BJ (cell line): ENCODE measurements at places on chromosomes 1 and 21.
A peak's percentile ranks its signal among the peaks of the same experiment; 100 is the strongest.

- no peak for DNase-seq
Observed at GRCh38 chr1:42952303-42953001, 6.2 kb downstream of the SLC2A1 start.

DNA sequence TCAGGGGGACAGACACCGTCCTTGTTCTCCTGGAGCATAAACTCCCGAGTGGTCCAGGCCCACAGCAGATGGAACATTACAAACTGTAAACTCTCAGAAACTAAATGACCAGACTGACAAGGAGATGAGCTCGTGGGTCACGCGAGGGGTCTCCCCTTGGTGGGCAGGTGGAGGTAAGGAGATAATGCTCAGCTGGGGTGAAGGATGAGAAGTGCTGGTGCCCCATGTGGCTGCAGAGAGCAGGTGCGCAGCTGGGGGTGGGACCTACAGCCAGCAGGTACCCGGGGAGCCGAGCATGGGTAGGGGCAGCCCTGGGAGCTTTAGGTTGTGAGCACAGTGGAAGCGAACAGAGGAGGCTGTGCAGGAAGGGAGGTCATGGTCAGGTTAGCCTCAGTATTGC is 40.1 kb downstream of the AJAP1 start:
- no peak for DNase-seq

GRCh38 chr1:202235003-202235660 is 41.5 kb downstream of the LGR6 start:
- no peak for DNase-seq

DNA sequence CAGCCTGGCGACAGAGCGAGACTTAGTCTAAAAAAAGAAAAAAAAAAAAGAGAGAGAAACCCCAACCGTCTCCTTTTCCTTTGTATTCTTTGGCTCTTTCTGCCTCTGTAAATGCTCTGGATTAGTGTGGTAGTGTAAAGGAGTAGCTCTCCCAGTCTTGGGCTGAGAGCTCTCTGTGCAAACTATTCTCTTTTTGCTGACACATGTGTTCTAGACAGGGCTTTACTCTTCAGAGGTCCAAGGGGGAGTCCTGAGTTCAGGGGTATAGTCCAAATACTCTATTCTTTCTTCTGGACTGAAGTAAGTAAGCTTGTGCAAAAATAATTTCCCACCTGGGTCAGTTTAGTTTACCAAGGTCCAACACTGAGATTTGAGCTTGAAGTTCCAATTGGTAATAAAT is 183.8 kb upstream of the KCNK2 start:
- no peak for DNase-seq

- no peak for DNase-seq
Observed at GRCh38 chr1:7103874-7104273, 318.6 kb downstream of the CAMTA1 start.

- peak; percentile 52 for DNase-seq
Observed at GRCh38 chr1:24283326-24284155, 35.6 kb upstream of the GRHL3 start.

- no peak for DNase-seq
Observed at GRCh38 chr1:10399444-10399941, 629 bp downstream of the PGD start.

GRCh38 chr1:233328142-233328921 is 808 bp downstream of the MAP3K21 start:
- DNase-seq, result no peak

GRCh38 chr1:107357376-107357775 is 216.5 kb downstream of the NTNG1 start:
- peak; percentile 13 for DNase-seq

DNA sequence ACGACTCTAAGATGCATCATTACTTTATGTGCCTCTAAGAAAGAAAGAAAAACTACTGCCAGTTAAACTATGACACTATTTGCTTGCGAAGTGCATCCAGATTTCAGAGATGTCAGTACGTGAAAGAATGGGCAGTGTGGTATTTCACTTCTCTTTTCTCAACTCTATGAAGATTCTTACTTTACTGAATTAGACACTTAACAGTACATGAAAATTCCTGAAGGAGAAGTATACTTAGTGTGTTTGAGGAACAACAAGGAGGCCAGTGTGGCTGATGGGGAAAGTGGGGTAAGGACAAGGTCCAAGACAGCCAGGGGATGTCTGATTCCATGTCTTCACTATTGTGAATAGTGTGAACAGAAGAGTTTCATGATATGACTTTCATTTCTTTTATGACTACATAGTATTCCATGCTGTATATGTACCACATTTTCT is 53.9 kb upstream of the HSD17B7 start:
- no peak for DNase-seq

- no peak for DNase-seq
Observed at GRCh38 chr1:22472596-22472995, 20.9 kb downstream of the ZBTB40 start.

- no peak for DNase-seq
Observed at GRCh38 chr21:38077569-38077968, 161.3 kb upstream of the KCNJ6 start.
